Suppressor macrophage treated with lipopolysaccharide for 4 hours (primary cell): ENCODE measurements at places on chromosomes 2 and 18.

DNA sequence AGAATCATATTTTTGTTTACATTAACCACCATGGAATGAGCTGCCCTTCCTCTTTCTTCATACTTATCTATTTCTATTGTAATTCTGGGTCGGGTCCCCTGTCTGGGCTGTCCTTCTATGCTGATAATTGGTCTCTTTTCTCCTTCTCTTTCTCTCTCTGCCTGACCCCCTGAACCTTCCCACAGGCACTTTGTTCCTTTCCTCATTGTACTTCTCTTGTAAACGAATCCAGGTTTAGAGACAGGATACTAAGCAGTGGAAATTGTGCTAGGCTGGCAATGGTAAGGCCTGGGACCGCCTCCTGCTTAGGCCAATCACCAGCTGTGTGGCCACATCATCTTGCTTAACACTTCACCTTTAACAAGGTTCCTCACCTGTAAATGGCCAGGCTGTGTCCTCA, 137.0 kb downstream of the ZNF532 start:
- no peak for DNase-seq

DNA sequence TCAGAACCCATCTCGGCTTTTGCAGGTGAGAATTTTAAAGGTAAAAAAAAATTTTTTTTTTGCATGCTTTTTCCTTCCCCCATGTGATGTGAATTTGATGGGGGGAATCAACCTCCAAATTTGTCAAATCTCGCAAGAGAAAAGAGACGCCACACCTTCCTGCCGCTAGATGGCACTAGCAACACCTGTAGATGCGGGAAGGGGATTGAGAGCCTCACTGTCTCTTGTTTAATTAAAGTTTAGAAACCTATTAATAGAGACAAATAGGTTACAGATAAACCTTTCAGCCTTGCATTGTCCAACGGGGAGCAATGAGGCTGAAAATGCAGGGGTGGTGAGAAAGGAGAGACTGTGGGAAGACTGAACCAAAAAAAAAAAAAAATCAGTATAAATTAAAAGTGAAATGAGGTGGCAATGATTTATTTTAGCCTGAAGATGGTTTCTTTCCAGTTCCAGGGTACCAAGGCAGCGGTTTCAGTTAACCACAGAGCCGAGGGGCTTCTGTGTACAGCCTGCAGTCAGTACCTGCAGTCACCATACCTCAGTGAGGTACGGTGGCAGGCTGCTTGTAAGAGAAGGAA, 84.6 kb downstream of the NRP2 start:
- DNase-seq, result peak; percentile 69

GRCh38 chr2:144567745-144568144, 47.8 kb upstream of the ZEB2 start:
- no peak for DNase-seq

DNA sequence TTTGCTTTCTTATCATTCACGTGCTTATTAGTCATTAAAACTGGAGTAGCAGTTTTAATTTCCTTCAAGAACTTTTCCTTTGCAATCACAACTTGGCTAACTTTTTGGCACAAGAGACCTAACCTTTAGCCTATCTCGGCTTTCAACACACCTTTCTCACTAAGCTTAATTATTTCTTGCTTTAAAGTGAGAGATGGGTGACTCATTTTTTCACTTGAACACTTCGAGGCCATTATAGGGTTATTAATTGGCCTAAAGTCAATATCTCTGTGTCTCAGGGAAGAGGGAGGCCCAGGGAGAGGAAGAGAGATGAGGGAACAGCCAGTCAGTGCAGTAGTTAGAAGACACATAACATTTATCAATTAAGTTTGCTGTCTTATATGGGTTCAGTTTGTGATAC, 289.8 kb downstream of the RBM43 start:
- DNase-seq, result no peak

GRCh38 chr2:136932700-136933099, 167.4 kb downstream of the THSD7B start:
- DNase-seq, result no peak

DNA sequence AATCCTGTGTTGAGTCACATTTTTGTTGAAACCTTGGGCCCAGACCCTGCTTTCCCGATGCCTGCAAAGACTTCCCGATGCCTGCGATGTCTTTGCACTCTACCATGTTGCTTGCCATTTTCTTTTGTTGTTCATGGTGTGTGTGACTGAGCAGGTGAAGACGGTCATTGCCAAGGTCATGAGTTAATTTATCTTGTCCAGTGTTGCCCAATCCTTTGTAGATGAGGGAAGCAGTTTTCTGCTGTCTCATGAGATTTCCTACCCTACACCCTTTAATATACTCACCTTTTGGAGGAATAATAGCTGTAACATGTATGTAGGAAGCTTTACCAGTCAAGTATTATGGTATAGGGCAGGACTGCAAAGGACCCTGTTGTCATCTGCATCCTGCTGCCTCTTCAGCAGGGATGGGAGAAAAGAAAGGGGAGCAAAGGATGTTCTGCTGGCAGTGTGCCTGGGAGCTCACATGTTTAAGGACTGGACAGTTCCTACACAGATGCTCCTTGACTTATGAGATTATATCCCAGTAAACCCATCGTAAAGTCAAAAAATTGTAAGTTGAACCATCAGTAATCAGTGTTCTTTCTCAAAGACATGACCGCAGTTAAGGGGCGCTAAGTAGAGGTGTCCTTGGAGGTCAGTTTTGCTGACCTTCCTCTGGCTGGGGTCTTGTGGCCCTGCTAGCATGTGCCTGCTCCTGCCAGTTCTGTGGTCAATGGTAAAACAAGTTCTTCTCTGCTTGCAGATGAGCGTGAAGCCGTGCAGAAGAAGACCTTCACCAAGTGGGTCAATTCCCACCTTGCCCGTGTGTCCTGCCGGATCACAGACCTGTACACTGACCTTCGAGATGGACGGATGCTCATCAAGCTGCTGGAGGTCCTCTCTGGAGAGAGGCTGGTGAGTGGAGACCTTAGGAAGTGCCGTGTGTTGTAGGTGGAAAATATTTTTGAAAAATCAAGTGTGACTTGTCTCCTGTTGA, 124.8 kb upstream of the EML6 start:
- DNase-seq, result no peak

- no peak for DNase-seq
Measured at GRCh38 chr2:160349306-160349705, 144.3 kb downstream of the RBMS1 start.

DNA sequence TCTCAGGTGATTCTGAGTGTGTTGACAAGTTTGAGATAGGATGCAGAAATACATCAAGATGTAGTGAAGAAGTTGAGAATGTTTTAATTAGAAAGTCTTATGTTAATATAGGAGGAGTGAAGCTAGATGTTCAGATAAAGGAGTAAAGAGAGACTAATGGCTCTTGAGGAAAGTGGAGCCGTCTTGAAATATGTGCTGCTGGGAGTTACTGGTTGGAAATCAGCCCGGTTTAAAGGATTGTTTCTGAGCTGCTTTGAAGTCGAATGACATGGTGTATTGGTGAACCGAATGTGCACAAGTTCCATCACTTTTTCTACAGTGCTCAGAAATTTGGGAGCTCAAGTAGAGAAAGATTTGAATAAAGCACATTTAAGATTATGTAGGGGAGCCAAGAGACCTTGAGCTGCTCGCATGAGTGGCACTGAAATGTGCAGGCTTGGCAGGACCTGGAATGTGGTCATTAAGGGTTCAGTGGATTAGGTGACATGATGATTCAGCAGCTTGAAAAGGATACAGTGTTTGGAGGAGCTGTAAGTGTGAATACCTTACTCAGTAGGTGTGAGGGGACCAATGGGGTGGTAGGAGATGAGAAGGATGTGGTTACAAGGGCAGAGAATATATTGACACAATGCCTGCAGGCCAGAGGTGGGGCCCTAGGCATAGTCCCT, 68.6 kb downstream of the CAB39 start:
- DNase-seq, result no peak

DNA sequence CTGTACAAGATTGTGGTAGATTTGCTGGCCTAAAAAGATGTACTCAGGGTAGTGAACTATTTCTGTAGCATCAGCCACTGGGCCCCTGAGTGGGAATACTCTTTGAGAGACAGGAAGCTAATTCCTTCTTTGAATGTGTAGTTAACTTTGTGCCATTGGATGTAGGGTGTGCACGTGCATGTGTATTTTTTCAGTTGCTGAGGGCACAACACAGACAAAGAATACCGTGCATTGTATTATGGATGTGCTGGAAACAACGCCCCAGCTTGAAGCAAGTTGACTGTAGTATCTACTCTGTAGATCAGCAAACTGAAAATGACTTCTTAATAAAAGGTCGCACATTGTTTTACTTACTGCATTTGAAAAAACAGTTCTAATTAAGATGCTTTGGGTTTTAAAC, 14.1 kb downstream of the CRIM1 start:
- no peak for DNase-seq

DNA sequence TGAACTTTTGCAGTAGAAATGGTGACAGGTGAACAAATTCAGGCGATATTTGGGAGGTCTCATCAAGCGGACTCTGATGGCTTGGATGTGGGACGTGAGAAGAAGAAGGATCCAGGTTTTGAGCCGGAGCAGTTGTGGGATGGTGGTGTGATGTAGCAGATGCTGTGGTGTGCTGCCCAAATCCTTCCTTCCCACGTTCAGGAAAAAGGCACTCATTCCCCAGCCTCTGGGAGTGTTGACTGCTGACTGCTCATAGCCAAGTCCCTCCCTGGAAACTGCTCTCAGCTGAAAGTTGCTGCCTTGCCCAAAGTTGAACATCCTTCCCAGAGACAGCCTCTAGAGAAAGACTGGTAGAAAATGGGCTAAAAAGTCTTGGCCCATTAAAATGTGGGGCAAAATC, 890.3 kb upstream of the ACVR2A start:
- no peak for DNase-seq

GRCh38 chr18:39784541-39784940, 2170.5 kb upstream of the PIK3C3 start:
- no peak for DNase-seq

DNA sequence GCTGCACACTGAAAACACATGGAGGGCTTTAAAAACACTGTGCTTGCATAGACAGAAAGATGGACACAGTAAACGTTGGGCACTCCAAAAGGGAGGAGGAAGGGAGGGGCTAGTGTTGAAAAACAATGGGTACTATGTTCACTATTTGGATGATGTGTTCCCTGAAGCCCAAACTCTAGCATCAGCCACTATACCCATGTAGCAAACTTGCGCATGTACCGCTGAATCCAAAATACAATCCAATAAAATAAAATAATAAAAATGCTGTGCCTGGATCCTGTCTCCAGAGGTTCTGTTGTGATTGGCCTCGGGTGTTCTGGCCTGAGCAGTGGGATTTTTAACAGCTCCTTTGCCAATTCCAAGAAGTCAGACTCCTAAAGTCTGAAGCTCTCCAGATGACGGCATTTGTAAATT, 166.0 kb downstream of the TMEM182 start:
- DNase-seq, result no peak

DNA sequence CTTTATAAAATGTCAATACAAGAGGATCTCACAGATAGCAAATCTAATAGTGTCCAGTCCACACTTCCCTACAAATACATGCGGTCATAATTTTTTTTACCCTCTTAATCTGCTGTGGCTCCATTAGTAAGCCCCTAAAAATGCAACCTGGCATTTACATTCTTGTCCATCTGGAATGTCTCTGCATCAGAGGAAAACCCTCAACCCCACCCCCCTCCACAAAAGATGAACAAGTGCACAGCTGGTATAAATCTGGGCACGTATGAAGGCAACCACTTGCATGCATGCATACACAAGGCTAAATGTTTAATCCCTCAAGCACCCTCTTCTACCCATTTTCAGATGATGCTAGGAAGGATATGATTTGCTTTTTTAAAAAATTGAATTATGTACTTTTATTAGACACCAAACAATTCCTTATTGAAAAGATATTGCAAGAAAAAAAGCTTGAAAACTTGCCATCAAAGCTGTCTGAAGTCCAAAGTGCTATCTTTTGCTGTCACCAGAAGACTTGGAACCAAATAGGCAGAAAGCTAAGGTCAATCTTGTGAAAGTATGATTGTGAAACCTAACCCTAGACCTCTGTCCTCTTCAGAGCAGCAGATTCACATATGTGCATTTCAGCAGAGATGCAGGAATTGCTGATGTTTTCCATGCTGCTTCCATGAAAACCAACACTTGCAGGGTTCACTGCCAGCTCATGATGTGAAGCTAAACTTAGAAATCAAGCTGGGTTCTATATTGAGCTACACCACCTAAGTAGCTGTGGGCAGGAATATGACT, 39.0 kb downstream of the IRS1 start:
- no peak for DNase-seq

GRCh38 chr18:70390371-70391090, 101.7 kb downstream of the SOCS6 start:
- DNase-seq, result no peak

DNA sequence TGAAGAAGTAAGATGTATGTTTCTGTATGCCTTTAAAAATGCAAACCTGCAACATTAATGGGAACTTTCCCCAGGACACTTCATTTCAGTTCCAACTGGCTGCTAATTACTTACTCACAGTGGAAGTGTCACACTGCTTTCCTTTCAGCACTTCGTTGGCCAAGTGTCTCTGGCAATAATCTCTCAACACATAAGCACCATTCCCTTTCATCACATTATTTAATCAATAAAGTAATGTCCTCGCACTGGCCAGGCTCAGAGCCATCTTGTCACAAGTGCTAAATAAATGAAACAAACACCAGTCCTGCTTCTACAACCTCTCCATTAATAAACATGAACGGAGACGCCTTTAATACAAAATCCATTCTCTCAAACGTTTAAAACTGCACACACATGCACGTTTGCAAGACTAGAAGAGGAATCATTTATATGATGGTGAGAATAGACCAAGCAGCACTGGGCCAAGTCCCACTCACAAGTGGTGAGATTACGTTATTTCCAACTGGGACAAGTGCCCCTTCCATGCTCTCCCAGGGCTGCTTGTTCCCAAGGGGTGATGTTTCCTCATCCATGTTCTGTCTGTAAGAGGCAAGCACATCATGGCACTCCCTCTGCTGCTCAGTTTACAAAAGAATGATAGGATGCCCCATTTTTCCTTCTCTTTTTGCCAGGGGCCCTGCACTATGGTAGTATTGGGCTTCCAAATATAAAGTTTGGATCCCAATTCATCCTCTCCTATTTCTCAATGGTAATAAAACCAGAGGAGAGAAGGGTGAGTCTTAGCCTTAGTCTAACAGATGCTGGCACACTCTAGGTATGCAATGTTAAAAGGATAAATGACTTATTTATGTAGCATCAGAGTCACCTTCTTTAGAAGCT, 56.8 kb upstream of the ETAA1 start:
- DNase-seq, result no peak

GRCh38 chr18:22349317-22349898, 68.3 kb downstream of the CTAGE1 start:
- DNase-seq, result no peak

GRCh38 chr2:34954758-34955157, 1355.7 kb upstream of the FAM98A start:
- no peak for DNase-seq

- no peak for DNase-seq
Measured at GRCh38 chr2:64120928-64121327, 23.3 kb downstream of the PELI1 start.

GRCh38 chr18:13987956-13988355, 72.6 kb upstream of the MC2R start:
- no peak for DNase-seq

GRCh38 chr2:152546230-152546837, 170.9 kb downstream of the PRPF40A start:
- no peak for DNase-seq
